ENCODE measurements at places on chromosomes 6 and 20.

- DNase-seq = no peak
Observed at GRCh38 chr6:121382467-121383121, 48.3 kb upstream of the TBC1D32 start.

GRCh38 chr20:1790386-1790785 is 104.8 kb upstream of the SIRPA start:
- no peak for DNase-seq

GRCh38 chr6:133740218-133740617 is 148.7 kb upstream of the TCF21 start:
- DNase-seq = no peak

DNA sequence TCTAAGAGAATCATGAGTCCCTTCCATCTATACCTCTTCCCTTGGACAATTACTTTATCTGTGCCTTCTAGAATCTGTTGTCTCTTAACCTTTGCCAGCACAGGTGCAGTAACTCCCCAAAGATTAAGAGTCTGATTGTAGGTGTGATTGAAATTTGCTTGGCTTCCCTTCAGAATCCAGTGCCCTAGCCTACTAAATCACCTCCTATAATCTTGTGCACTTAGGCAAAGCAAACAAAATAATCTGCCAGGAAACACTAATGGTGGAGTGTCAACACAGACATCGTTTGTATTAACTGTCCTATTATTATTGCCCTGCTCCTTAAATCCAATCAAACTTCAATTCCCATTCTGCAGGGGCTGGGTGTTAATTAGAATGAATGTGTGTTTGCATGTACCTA is 28.0 kb downstream of the ID4 start:
- DNase-seq = no peak
